ENCODE measurements at places on chromosomes 12 and 14.

GRCh38 chr12:44774815-44775411 is 101.2 kb downstream of the NELL2 start:
- no peak for DNase-seq

DNA sequence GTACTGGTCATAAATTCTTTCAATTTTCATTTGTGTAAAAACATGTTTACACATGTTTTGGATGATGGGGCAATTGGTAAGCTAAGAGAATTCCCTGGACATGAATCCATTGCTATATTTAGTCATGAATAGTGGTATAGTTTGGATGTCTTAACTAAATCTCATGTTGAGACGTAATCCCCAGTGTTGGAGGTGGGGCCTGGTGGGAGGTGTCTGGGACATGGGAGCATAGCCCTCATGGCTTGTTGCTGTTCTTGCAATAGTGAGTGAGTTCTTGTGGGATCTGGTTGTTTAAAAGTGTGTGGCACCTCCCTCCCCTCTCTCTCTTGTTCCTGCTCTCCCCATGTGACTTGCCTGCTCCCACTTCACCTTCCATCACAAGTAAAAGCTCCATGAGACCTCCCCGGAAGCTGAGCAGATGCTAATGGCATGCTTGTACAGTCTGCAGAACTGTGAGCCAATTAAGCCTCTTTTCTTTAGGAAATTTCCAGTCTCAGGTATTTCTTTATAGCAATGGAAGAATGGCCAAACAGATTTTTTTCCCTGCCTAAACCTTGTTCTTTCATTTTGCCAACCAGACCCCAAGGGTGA is 33.6 kb downstream of the CTSG start:
- DNase-seq: no peak

GRCh38 chr14:99569725-99570543 is 34.1 kb downstream of the CCDC85C start:
- no peak for DNase-seq

DNA sequence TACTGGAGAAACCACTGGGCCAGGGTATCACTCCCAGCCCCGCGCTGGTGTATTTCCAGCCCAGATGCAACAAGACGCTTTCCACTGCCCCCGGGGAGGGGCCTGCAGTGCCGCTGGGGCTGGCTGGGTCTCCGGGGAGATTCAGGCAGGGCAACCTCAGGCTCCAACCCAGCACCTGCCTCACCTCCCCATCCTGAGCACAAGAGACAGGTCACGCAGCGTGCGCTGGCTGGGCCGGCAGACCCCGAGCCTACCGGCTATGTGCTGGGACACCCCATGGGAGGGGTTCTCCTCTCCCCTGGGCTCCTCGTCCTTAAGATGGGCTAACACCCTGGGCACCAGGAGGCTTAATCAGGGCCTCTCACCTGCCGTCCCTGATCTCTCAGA is 80.9 kb downstream of the RFLNA start:
- no peak for DNase-seq

DNA sequence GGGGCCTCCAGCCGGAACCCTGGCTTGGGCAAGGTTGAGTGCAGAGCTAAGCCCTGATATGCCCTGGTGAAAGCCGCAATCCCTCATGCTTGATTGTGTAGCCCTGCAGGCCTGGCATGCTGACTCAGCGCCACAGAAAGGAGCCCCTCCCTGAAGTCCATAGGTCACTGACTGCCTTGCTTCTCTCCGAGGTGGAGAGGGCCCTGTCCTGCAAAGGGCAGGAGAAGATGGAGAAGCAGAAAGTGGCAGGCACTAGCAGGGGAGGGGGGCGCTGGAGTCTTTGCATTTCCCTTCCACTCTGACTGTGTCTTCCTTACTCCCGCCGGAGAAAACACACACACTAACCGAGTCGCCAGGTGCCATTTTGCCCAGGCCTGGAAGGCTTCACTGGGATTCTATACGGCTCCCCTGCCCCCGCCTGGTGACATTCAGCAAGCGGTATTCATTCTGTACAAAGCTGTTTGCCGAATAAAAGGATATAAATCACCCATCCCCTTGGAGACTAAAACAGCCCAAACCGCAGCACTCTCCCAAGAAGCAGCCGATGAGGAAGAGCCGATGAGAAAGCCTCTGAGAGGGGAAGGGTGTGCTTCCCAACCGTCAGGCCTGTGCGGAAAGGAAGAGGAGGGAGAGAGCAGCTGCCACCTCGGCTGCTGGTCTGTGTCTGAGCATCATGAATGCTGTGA is 69.8 kb downstream of the SLC6A12 start:
- DNase-seq: peak; percentile 82

- DNase-seq: no peak
Observed at GRCh38 chr14:31657917-31658316, 96.7 kb downstream of the NUBPL start.

DNA sequence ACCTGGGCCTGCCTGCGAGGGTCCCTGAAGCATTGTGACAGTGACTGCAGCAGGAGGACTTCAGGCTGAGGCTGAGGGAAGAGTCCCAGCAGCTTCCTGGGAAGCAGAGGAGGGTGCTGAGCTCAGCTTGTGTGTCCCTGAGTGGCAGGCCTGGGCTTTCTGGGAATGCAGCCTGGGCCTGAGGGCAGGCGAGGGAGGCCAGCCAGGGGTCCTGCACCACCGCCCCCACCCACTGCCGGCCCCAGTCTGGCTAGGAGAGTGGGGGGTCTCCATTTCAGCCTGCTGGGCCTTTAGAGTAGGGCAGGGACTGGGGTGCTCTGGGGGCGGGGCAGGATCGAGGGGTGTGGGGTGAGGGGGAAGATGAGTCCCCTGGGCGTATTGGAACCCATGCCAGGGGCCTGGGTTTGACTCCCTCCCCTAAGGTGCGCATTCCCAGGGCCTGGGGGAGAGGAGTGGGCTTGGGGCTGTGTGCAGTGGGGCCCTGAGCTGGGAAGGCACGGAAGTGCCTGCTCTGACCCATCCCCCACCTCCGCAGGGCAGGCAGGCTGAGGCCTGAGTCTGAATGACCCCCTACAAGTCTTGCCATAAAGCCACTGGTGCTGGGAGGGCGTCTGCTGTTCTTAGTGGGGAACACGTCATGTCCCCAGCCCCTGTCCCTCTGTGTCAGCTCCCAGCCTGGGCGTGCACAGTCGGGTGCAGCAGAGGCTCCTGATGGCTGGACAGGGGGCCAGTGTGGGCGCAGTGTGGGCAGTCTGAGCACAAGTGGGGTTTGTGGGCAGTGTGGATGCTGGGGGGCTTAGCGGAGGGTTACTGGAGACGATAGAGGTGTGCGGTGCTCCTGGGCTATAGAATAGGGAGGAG is 46.4 kb downstream of the KRT80 start:
- DNase-seq: no peak

GRCh38 chr12:91400271-91400670 is 217.7 kb upstream of the DCN start:
- no peak for DNase-seq

- DNase-seq: no peak
Observed at GRCh38 chr12:80912901-80913770, 24.6 kb downstream of the LIN7A start.

GRCh38 chr12:10614056-10614370 is 604 bp upstream of the MAGOHB start:
- no peak for DNase-seq

GRCh38 chr12:109307051-109307450 is 2.0 kb downstream of the FOXN4 start:
- no peak for DNase-seq

GRCh38 chr14:24365600-24366412 is 2.2 kb upstream of the NFATC4 start:
- DNase-seq: peak; percentile 82

DNA sequence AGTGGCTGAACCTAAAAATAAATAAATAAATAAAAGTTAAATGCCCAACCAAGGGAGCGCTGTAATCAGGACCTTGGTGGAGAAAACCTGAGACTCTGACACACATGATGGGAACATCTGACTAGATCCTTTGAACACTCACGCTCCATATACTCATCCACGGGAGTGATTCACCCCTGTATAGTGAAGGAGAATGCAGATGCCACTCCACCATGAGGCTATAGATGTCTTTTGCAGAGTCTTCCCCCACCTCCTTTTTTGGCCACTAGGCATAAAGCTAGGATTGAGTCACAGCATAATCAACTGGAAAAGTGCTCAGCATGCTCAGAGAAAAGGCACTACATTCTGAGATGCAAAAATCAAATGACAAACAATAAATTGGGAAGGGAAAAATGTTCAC is 19.0 kb downstream of the ADAM20 start:
- no peak for DNase-seq

GRCh38 chr14:105475269-105476096 is 862 bp downstream of the CRIP2 start:
- peak; percentile 53 for DNase-seq

DNA sequence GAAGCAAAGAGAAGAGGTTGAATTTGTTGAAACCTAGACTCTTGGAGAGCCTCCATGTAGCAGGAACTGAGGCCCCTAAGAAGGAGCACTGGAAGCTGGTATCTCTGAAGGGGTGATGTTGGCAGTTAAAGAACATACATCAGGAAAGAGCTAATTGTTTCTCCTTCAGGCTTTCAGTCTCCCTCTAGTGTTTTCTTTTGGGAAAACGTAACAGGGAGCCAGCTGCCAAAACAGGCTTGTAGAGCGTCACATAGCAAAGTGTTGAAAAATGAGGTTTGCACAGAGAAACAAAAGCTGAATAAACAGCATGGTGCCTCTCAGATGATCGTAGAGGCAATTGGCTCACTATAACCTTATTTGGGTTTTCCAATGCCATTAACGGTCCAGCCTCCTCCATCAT is 46.9 kb upstream of the CAND1 start:
- peak; percentile 30 for DNase-seq

DNA sequence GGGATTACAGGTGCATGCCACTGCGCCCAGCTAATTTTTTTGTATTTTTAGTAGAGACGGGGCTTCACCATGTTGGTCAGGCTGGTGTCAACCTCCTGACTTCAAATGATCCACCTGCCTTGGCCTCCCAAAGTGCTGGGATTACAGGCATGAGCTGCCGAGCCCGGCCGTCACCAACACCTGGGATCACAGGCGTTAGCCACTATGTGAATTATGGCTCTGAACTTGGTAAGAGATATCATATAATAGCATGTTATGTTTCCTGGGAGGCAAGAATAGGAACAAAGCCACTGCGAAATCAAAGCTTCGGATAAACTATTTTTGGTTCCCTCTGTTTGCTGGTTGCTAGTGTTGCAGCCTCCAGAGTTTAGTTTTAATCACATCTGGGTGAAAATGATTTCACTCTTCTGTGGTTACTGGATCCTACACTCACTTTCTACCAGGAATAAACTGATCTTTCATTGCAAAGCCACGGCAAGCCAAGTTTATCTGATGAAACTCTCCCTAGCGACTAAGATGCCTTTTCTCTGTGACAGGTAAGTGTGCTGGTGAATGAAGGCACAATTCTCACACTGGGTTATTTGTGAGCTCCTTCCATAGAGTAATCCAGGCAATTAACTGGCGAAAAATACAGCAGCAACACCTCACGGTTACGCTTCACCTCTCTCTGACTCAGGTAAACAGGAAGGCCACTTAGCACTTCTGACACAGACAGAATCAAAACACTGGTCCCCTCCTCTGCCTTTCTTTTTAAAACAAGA is 16.7 kb downstream of the SNRNP35 start:
- DNase-seq: peak; percentile 74

DNA sequence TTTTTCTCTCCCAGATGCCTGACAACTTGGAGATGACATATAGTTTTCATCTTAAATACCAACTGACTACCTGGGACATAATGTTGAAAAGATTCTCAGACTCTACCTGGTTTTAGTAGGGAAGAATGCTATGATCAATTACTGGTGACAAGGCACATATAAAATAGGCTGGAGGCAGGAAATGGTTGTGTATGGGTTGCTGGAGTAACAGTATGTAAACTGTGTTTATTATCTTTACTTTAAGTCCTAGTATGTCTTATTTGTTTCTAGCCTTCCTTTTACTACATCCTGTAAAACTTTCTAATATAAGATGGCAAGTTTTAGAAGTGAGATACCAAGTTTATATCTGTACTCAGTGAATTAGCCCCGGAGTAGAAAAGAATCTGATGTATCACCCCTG is 98.1 kb downstream of the NUBPL start:
- DNase-seq: no peak

DNA sequence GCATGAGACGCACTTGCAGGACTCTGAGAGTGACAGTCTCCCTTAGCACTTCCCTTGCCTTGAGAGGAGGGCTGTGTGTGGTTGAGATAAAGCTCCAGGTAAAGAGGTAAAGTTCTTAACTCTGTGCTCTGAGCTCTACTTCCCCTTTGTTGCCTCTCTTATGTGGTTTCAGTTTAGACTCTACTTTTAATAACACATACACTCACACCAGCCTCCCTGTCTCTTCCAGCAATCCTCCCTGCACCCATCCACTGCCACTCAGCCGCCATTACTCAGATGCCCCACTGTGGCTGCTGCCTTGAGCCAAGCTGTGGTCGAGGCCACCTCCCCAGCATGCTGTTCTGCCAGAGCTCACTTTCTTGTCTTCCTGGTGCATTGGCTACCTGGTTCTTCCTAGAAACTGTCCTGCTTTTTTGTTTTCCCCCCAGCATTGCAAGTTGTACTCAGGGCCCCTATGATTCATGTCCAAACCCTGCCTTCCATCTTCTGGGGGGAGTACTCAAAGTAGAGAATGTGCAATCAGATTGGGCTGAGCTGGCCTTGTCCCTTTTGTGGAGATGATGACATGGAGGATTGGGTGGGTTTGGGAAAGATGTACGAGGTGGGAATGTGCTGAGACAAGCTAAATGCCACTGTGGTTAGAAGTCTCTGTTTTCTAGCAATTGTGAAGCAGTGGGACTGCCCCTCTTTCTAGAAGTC is 115.5 kb upstream of the PARP11 start:
- no peak for DNase-seq

- DNase-seq: no peak
Observed at GRCh38 chr14:60512973-60513571, 4.1 kb downstream of the SIX6 start.

DNA sequence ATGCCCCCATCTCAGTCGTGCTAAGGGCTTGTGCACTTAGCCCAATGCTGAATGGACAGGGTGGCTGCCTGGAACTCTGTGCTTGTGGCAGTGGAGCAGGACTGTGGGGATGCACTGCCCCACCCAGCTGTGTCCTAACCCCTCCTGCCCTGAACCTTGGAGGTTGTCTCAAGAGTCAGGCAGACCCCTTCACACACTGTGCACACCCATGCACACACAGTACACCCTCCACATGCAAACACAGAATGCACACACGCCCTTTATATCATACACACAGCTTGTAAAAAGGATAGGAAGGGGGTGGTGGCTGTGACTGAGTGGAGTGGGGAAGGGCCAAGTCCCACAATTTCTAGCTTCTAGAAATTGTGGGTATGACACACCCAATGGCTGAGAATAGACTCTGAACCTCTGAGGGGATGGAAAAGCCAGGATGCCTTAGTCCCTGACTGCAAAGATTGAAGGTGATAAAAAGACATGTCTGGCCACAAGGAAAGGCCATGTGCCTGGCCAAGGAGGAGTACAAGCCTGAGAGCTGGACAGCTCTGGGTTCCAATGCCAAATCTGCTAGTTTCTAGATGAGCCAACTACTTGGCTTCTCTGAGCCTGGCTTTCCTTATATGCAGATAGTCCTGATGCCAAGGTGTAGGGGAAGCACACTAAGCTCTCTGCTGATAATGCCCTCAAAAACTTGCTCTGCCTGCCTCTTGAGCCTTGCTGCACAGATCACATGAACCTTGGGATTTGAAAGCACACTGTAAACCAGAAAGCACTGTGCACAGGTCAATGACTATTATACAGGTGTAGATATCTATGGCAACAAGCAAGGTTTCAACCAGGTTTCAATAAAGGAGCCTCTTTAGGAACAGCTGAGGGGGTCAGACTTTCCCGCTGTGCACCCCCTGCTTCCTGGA is 8.4 kb downstream of the KRT8 start:
- peak; percentile 40 for DNase-seq

- DNase-seq: no peak
Observed at GRCh38 chr12:7642876-7643309, 22.8 kb downstream of the APOBEC1 start.
